ENCODE measurements at places on chromosomes 6 and 20.

GRCh38 chr6:2876210-2877056 is 26.7 kb downstream of the SERPINB9 start:
- peak; percentile 94 for DNase-seq

DNA sequence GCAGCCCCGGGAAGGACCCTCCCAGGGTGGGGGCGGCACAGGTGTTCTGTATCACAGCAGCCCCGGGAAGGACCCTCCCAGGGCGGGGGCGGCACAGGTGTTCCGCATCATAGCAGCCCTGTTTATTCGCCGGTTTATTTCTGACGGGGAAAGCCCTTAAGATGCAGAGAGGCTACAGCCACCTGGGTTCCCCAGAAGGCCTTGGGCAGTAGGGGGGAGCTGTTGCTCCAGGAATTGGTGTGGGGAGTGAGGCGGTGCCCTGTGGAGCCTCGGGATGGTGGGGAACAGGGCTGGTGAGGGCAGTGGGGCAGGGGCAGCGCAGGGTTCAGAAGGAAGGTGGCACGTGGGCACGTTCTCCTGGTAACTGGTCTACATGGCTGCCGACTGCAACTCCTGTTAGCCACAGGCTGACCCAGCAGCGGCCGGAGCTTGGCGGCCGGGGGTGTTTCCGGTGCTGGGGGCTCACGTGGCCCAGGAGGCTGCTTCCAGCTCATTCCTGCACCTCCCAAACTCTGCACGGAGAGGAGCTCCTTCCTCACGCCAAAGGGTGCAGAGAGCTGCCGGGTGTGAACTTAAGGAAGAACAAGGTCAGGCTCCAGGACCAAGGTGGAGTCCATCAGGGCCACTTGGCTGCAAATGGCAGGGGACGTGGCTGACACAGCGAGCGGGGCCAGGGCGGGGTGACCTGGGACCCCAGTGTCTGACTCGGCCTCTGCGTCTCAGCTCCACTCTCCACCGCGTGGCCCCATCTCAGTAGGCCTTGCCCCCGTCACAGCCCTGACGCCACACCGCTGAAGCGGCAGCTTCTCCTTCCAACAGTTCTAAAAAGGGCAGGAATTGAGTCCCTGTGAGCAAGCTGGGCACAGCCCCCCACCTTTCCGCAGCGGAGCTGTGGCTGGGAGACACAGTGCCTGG is 13.2 kb downstream of the SLCO4A1 start:
- DNase-seq, result no peak

- DNase-seq, result no peak
Measured at GRCh38 chr6:104407957-104408356, 451.8 kb downstream of the HACE1 start.

- peak; percentile 14 for DNase-seq
Measured at GRCh38 chr6:83071023-83071422, 3.6 kb downstream of the DOP1A start.

DNA sequence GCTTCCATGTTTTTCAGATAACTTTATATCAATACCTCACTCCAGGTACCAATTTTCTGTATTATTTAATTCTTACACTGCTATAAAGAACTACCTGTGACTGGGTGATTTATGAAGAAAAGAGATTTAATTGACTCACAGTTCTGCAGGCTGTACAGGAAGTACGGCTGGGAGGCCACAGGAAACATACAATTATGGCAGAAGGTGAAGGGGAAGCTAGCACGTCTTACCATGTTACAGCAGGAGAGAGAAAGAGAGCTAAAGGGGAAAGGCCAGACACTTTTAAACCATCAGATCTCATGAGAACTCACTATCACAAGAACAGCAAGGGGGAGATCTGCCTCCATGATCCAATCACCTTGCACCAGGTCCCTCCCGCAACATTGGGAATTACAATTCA is 119.1 kb upstream of the BMP5 start:
- no peak for DNase-seq

GRCh38 chr6:115271434-115271833 is 789.3 kb downstream of the FRK start:
- DNase-seq, result no peak

- no peak for DNase-seq
Measured at GRCh38 chr6:95383878-95384277, 193.5 kb upstream of the MANEA start.

GRCh38 chr20:32582659-32583580 is 2.2 kb downstream of the NOL4L start:
- DNase-seq, result peak; percentile 28

- DNase-seq, result no peak
Measured at GRCh38 chr20:53222416-53222815, 250.3 kb downstream of the TSHZ2 start.

DNA sequence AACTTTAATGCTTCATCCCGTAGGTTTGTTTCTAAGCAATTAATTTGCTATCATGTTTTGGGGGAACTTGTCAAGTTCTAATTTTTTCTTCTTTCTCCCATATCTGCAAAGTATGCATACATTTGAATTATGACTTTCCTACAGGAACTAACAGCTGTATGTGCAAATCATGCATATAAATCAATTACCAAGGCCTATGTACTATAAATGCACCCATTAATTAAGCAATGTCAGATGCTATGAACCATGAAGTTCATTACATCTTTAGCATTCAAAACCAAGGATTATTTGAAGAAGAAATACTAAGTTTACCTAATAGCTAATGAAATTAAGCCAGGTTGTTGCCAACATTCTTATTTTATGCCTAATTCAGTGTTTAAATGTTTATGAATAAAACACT is 851.3 kb downstream of the TFAP2A start:
- no peak for DNase-seq

GRCh38 chr6:130026859-130027258 is 8.5 kb downstream of the L3MBTL3 start:
- DNase-seq, result no peak

- no peak for DNase-seq
Measured at GRCh38 chr6:157079771-157080170, 243.5 kb downstream of the TMEM242 start.
